Frontal cortex (tissue), 4 donors: ENCODE measurements at places on chromosomes 16 and 17. TPM values are rescaled to one million over a fixed set of nuclear protein-coding genes. Genes with fewer than 3 reads are reported as not detected.

Gene SMIM22
- not detected for total RNA-seq

Gene KLHL10
- total RNA-seq, result under 0.01 TPM

Gene C17orf50
- total RNA-seq, result 0.41 TPM

Gene RGS9
- total RNA-seq, result 15.1 TPM

Gene PARN
- 30.2 TPM for total RNA-seq

Gene SOX15
- 1.2 TPM for total RNA-seq

Gene CCR7
- total RNA-seq, result not detected

Gene FBXL20
- total RNA-seq, result 18.3 TPM

Gene ACBD4
- 2.4 TPM for total RNA-seq

Gene TBC1D3K
- total RNA-seq, result not detected

Gene ACSM2A
- not detected for total RNA-seq

Gene CACNG5
- 2.9 TPM for total RNA-seq

Gene SOX8
- total RNA-seq, result 22.8 TPM
